ENCODE measurements at places on chromosomes 1 and 21.

DNA sequence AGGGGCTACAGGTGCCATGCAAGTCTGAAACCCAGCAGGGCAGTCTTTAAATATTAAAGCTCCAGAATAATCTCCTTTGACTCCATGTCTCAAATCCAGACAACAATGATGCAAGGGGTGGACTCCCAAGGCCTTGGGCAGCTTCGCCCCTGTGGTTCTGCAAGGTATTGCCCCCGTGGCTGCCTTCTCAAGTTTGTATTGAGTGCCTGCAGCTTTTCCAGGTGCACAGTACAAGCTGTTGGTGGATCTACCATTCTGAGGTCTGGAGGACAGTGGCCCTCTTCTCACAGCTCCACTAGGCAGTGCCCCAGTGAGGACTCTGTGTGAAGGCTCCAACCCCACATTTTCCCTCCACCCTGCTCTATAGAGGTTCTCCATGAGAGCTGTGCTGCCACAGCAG is 3.7 kb upstream of the MROH9 start:
- no peak for DNase-seq

DNA sequence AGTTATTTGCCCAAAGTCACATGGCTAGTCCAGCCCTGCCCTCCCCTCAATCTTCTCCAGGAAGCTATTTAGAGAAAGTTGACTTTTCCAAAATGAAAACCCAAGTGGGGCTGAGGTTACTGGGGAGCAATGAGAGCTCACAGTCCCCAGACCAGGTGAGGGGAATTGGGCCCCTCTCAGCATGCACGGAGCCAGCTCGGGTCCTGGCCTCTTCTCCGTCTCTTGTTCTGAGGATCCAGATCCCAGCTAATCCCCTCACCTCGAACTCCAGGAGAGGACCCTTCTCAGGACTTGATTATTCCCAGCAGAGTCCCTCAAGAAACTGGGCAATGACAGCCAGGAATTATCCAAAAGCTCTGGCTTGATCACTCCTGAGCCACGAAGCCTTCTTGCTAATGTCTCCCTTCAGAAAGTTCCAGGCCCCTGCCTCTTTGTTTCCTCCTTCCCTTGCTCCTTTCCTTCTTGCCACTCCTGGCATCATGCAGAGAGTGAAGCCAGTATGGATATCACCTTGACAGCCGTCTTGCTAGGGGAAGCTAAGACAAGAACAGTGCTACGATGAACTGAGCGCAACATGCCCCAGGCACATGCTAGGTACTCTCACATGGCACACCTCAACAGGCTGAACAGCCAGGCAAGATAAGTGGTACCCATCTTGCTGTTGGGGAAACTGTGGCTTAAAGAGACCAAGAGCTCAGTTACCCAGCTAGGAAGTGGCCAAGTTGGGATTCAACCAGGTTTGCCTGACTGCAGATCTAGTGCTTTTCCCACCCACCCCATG is 51.9 kb downstream of the KLHDC7A start:
- no peak for DNase-seq

DNA sequence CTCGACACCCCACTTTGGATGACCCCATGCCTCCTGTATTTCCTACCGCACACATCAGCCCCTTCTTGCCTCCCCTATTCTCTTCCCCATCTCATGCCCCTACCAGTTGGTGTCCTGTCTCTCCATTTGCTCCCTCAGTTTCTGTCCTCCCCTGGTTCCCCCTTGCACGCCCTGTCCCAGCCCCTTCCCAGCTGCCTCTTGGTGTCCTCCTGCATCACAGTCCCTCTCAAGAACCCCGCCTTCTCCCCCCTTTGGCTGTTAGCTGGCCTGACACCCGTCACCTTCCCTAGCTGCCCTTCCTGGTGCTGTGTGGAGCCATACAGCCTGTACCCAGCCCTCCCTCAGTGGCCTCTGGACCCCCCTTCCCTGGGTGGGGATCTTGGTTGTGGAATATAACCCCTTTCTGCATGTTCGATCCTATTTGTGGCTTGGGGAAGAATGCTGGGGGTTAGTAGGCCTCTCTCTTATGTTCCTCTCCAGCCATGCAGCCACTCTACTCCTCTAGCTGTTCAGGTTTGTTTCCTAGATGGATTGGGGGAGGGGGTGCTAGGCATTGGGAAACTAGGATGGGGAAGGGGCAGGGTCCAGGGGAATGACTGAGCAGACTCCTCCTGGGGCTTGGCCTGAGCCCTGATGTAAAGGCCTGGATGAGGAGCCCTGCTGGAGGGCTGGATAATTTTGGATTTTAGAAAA is 41.4 kb upstream of the NFASC start:
- DNase-seq, result no peak

DNA sequence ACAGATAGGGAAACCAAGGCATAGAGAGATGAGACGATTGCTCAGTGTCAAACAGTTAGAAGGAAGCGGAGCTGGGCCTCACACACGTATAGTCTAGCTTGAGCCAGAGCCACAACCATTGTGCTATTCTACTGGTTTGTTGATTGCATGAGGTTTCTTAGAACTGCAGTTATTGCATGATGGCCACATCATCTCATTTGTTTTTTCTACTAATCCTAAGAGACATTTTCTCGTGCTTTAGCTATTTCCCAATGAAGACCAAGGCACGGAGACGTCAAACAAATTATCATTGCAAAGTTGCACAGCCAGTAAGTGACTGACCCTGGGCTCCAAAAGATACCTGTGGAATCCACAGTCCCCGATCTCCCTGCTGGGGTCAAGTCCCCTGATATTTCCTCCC is 25.1 kb upstream of the ZNF362 start:
- DNase-seq, result no peak

DNA sequence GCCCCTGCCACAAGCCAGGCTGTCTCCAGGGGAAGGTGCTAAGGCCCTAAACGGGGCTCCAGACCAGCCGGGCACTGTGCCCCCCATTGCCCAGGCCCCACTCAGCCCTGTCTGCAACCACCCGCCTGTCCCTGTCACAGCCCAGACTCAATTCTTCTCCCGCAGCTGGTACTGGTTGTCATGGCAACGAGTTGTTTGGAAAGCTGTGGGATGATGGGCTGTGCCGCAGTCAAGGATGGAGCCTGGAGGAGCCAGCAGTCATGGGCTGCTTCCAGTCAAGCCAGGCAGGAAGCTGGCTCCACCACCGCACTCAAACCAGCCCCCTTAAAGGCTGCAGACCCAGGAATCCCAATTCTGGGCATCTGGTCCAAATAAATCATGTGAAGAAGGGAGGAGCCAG is 4.2 kb downstream of the SPOCD1 start:
- DNase-seq, result peak; percentile 63

GRCh38 chr21:35034203-35034926 is 14.7 kb downstream of the RUNX1 start:
- DNase-seq, result no peak

Data from fibroblast of pulmonary artery (primary cell).